Stimulated activated CD8-positive, alpha-beta memory T cell treated with anti-CD3 and anti-CD28 coated beads, Interleukin-15, amount 100 ng/mL, for 24 hours (primary cell): ENCODE measurements at places on chromosomes 11 and 22.

DNA sequence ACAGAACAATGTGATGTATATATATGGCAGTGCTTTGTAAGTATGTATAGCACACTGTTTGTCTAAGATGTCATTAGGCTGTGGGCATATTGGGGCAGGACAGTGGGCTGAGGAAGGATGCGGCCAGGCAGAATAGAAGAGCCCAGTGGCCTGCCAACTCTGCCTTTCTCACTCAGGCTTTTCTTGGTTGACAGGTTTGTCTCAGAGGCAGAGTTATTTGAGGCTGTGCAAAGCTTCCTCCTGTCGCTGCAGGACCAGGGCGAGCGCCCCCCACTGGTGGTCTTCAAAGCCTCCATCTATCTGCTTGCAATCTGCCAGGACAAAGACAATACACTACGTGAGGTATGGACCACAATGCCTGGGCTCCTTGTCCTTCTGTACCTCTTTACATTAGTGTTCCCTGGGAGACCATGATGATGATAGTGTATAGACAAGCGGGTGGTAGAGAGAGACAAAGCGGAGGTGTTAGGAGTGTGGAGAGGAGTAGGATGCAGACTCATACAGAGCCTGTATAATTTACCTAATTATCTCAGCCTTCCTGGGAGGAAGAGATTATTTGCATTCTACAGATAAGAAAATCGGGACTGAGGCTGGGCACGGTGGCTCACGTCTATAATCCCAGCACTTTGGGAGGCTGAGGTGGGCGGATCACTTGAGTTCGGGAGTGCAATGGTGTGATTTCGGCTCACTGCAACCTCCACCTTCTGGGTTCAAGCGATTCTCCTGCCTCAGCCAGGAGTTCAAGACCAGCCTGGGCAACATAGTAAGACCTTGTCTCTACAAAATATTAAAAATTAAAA, 37.3 kb upstream of the CCDC134 start:
- DNase-seq, result no peak

DNA sequence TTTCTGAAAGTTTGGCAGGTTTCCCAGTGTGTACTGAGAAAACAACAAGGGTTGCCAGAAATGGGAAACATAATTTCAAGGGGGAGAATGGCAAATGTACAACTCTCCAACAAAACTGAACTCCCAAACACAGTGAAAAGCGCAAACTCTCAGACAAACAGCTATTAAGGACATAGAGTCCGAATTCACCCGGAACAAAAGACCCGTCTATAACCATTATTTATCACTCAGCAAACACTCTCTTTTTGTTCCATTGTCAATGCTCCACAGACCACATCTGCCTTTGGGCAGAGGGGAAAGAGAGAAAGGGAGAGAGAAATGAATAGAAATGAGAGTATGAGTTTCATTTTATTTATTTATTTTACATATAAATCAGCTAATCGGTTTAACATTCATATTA, 21.7 kb downstream of the KIRREL3 start:
- DNase-seq, result no peak

DNA sequence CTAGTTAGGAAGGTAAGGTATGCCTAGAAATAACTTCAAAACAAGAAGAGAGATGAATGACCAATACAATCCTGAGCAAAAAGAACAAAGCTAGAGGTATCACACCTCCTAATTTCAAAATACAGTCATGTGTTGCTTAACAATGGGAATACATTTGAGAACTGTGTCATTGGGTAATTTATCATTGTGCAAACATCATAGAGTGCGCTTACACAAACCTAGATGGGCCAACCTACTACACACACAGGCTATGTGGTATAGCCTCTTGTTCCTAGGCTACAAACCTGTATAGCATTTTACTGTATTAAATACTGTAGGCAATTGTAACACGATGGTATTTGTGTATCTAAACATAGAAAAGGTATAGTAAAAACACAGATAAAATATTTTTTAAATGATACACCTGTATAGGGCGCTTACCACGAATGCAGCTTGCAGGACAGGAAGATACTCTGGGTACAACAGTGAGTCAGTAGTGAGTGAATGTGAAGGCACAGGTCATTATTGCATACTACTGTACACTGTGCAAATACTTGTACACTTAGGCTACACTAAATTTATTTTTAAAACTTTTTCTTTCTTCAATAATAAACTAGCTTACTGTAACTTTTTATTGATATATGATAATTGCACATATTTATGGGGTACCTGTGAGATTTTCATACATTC, 48.2 kb downstream of the STK33 start:
- DNase-seq, result no peak

DNA sequence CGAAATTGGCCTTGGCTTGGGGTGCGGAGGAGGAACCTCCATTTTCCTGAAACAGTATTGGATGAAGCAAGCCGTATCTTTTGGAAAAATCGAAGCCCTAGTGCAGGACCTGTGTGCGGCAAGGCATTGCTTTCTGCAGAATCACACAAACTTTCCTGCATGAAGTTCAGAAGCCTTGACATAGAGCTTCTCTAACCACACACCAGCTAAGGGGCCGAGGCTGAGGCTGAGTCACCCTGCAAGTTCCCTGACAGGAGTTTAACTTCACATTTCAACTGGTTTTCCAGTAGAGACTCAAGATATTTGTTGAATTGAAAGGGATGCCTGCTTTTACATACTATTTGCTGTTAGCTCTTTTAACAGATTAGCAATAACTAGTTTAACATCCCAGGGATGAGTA, 67.8 kb downstream of the TCF20 start:
- DNase-seq, result peak; percentile 12

GRCh38 chr22:34210301-34210700, 290.0 kb upstream of the LARGE1 start:
- DNase-seq, result no peak

DNA sequence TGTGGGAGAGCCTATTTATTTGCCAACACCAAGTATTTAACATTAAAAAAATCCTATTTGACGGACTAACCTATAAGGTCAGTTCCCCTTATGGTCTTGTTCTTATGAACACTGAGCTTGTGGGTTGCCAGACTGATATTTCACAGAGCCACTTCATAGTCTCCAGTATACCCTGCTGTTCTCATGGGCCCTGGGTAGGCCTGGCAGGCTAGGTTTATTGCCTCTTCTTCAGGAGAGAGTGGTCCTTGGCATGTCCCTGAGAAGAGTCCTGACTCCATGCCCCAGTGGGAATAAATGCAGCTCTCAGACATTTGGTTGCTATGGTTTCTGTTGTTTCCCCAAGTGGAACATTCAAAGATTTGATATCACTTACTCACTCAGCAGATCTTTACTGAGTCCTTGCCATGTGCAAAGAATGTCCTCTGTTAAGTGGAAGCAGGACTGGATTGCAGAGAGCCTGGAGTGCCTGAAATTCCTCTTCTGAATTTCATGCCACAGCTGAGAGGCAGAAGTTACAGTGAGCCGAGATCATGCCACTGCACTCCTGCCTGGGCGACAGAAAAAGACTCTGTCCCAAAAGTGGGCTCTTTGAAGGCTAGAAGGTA, 15.7 kb downstream of the SLC5A1 start:
- no peak for DNase-seq
